ENCODE measurements at places on chromosomes 5 and 9.

- no peak for DNase-seq
These were observed 6.5 kb downstream of the CKMT2 start for GRCh38 chr5:81239613-81240012.

DNA sequence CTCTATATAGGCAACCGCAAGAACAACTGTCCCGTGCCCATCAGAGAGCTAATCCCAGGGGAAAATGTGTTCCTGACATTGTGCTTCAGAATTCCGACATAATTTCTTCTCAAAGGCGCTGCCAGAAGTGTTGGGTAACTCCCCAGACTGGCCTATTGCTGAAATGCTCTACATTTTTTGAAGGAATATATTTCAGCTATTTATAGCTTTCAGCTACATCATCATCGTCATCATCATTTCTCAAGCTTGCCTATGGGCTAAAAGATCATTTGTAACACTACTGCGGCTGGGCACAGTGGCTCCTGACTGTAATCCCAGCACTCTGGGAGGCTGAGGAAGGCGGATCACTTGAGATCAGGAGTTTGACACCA is 49.7 kb downstream of the MYO10 start:
- DNase-seq = no peak

- no peak for DNase-seq
These were observed at the start of gene PCDHB5 for GRCh38 chr5:141135030-141135717. Gene PCDHB5 (plus strand): TSS chr5:141135206. CDS start chr5:141135435, 229 bp downstream.

- DNase-seq = no peak
These were observed 271.9 kb downstream of the SLIT3 start for GRCh38 chr5:169029037-169029436.
